ENCODE measurements at places on chromosomes 16 and 17.

- no peak for DNase-seq
Measured at GRCh38 chr16:69830534-69831211, 68.5 kb downstream of the WWP2 start.

- no peak for DNase-seq
Measured at GRCh38 chr17:63282455-63282854, 163.7 kb downstream of the CYB561 start.

- DNase-seq = no peak
Measured at GRCh38 chr16:626787-627453, 3.9 kb upstream of the WFIKKN1 start.

DNA sequence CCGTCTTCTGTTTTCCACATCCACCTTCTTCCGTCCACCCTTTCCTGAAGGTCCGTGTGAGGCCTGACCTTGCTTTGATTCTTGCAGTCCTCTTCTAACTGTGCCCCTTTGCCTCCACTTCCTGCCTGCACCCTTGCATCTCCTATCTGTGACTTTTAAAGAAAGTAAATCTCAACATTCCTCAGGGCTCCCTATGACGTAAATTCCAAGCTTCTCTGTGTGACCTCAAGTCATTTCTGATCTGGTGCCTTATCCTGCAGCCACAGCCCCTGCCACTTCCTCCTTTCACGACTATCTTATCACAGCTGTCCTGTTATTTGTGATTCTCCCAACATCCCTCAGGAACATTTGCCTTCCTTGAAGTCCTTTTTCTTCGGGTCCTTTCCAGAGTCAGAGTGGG lies 520.5 kb downstream of the CDH13 start:
- no peak for DNase-seq

GRCh38 chr16:88454523-88454947 lies 1.5 kb downstream of the ZFPM1 start:
- DNase-seq = no peak

GRCh38 chr17:6753006-6753445 lies 2.8 kb upstream of the XAF1 start:
- no peak for DNase-seq

DNA sequence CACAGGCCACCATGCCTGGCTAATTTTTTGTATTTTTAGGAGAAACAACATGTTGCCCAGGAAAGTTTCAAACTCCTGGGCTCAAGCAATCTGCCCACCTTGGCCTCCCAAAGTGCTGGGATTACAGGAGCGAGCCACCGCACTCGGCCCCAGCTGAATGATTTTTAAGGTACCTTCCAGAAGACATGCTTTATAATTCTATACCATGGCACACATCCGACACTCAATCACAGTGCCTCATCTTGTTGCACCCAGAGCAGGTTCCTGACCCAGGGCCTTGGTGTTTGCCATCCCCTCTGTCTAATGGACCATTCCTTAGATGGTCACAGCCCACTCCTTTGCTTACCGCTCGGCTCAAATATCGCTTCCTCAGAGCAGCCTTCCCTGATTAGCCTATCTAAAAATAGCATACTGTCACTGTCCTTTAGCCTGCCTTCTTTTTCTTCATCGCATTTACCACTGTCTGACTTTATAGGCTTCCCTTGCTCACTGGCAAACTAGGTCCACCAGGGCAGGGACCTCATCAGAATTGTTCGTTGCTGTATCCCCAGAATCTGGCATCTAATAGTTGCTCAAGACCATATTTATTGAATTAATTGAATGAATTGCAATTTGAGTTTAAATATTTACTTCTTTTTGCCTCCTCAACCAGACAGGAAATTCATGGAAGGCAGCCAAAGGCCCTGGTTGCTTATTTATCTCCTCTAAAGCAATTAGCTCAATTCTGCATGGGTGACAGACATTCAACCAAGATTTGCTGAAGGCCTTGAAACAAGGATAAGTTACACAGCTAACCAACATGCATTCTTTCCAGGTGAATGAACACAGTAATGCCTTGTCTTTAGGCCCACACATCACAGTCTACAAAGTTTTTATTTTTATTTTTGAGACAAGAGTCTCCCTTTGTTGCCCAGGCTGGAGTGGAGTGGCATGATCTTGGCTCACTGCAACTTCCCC lies 6.3 kb upstream of the TENT4B start:
- no peak for DNase-seq

GRCh38 chr16:85520853-85521521 lies 92.1 kb upstream of the GSE1 start:
- DNase-seq = no peak

DNA sequence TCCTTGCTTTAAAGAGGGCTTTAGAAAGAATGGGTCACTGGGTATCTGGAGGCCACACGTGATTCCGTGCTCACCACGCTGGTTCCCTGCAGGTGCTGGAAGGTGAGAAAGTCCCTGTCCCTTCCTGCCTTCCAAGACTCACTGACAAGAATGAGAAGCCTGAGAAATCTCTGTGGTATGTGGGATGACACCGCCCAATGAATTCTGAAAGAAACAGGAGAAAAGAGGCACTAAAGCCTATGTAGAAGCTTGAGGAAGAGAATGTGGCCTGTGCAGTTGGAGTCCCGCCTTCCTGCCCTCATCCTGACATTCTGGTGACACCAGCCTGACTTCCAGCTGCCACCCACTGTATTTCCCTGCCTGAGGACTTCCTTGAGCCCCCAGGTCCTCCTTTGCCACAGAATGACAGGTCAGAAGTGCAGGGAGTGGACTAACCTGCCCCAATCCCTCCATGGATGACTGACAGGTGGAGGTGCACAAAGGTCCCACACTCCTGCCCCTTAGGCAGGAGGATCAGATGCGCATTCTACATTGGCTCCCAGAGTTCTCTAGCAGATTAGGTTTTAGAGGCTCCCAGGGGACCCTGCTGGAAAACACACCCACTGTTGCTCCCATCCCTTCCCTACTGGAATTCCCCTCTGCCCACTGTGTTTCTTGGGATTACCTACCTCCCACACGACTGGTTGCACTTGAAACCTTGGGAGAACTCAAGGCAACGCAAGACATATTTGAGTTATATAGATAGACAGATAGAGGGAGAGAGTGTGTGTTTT lies 38.6 kb upstream of the TENT4B start:
- no peak for DNase-seq

DNA sequence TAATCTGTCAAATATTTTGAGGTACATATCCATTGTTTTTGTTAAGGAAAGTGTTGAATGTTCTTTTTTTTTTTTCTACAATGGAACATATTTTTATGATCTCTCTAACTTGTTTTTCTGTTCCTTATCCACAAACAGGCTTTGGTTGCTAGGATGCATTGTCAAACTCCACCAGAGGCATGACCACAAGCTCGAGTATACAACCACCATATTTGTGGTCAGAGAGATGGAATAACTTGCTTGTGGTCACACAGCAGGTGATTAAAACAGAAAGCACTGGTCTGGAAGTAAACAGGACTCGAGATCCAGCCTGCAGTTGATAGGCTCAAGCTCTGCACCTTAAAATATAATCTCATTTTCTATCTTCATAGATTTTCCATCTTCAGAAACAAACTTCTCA lies 105.8 kb upstream of the ADAMTS18 start:
- no peak for DNase-seq

DNA sequence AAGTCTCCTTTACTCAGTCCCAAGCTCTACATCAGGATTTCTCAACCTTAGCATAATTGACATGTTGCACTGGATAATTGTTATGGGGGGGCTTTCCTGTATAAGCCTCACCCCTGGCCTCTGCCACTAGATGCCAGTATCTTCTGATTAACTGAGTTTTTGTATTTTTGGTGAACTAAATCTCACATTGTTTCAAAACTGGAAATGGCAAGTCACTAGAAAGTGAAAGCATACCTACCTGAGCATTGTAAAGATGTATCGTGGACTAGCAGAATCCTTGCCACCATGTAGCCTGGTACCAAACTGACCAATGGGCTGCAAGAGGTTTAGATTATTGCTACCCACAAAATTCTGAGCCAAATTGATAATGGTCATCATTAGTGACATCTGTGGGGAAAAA lies 15.0 kb downstream of the TOP2A start:
- DNase-seq = no peak

DNA sequence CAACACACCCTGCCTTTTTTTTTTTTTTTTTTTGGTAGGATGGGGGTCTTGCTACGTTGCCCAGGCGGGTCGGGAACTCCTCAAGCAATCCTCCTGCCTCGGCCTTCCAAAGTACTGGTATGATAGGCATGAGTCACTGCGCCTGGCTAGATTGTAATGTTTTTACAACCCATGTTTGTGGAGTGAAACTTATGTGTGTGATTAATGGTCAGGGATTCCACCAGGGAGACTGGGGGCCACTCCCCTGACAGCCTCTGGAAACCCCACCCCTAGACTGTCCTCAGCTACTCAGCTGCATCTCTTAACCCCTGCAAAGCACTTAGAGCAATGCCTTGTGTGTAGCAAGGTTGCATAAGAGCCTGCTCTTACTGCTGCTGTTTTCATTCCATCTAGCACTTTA lies 220.5 kb downstream of the PARN start:
- no peak for DNase-seq

DNA sequence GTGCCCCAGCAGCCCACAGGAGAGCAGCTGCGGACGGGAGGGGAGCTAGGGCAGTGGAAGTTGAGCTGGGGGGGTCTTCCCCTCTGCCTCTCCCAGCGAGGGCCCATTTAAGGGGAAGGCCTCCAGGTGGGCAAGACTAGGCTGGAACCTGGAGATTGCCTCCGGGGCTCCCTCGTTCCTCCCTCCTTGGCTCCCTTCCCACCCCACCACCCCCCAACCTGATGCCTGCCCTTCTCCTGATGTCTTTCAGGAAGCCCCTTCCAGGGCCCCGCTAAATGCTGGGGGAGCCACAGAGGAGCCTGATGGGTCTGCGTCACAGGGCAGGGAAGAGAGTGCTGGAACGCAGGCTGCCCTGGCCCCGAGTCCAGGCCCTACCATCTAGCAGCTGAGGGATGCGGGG lies 16.7 kb downstream of the ADGRG1 start:
- no peak for DNase-seq

DNA sequence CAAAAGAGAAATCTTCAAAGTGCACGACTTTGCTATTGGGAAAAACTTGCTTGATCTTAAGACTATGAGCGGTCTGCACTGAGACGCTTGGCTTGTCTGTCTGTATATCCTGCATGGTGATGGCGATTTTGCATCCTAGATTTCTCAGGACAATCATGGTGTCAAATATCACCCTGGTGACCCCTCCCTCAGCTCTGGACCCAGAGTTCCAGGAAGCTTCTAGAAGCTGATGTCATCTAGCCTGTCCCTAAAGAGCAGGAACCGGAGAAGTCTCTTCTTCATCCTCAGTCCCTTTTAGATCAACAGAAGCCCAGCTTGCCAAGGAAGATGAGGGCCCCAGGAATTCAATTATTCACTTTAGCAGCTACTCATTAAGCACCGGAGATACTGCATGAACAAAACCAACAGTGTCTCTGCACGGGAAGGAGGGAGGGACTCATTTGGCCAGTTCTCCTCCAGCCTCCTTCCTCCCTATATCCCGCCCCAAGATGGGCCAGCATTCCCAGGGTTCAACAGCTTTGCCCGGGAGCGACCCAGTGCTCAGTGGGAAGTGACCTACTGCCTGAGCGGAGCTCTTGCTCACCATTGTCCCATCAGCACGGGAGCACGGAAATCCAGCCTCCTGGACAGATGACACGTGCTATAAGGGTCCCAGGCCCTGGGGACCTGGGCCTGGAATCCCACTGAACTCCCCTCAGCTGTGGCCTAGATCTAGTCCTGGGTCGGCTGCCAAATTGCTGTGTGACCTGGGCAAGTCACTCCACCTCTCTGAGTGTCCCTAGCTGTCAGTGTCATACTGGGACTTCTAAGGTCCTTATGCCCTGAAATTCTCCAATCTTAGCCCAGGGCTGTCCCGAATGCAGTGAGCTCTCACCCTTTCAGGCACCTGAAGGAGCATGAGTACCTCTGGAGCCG lies 3.8 kb downstream of the EMP2 start:
- no peak for DNase-seq

GRCh38 chr17:3316836-3317235 lies 18.7 kb upstream of the OR3A1 start:
- DNase-seq = no peak

DNA sequence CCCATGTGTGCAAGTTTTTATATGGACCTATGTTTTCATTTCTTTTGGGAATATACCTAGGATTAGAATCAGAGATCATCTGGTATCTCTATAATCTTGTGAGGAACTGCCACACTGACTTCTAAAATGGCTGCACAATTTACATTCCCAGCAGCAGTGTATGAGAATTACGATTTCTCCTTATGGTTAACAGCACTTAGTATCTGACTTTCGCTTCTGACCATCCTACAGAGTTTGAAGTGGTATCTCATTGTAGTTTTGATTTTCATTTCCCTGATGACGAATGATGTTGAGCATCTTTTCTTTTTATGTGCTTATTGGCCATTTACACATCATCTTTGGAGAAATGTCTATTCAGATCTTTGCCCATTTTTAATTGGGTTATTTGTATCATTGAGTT lies 10.0 kb downstream of the C16orf96 start:
- DNase-seq = no peak

- DNase-seq = no peak
Measured at GRCh38 chr16:81491541-81492188, 47.1 kb downstream of the CMIP start.

DNA sequence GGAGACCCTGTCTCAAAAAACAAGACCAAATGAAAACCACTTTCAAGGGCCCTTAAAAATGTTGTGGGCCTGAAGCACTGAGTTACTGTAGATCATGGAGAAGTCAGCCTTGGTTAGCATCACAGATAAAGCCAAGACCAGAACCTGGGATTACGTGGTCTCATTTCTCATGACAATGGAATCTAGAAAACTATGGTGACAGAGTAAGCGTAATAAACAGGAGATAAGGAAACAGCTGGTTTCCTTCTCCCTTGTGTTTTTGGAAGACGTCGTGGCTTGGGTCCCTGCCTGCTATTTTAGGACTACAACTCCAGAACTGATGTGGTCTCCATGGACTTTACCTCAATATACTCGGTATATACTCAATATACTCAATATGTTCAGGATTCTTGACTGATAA lies 180.7 kb upstream of the ZFHX3 start:
- no peak for DNase-seq

DNA sequence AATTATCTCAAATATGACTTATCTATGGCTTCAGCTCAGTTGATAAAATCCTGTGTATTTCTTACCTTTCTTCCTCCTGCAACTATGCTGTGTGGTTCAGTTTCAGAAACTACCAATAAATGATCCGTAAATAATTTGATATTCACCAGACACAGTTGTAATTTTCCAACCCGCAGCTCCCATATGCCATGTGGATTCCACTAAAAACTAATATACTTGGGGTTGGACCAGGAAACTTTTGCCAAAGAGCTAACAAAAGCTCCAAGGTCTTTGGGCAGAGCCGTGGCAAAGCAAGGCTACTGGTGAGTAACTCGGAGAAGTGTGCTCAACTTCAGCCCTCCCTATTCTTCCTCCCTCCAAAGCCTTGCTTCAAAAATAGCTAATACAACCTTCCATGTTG lies 2.3 kb upstream of the CHST6 start:
- DNase-seq = no peak

- no peak for DNase-seq
Measured at GRCh38 chr17:43411369-43411677, 12.5 kb downstream of the ARL4D start.
